Stomach (tissue), 19 donors: ENCODE measurements at places on chromosomes 5 and 9. TPM values are rescaled to one million over a fixed set of nuclear protein-coding genes. Genes with fewer than 3 reads are reported as not detected.

DNA sequence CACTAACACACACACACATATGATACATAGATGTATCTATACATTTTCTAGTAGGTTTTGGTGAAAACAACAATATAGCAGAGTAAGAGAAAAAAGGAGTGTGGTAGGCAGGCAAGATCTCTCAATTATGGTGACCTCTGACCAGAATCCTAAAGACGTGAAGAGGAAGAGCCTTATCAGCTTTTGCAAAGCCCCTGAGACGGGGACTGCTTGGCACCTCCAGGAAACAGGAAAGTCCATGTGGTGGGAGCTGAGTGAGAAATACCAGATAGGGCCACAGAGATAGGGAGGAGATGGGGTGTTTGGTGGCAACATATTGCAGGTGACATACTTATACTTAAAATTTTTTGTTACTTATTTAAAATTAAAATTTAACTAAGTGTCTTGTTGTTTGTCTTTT, 39.9 kb upstream of the CTXN3 start:
- DNase-seq: no peak
- no peaks in the 10 kb centered on the region for H3K4me1 ChIP-seq
- no peaks in the 10 kb centered on the region for H3K27me3 ChIP-seq

GRCh38 chr5:170154744-170155143, 49.0 kb downstream of the FOXI1 start:
- no peak overlapping the region for H3K4me3 ChIP-seq
- H3K4me1 ChIP-seq: peaks cover 6% of the 10 kb centered on the region
- no peaks in the 10 kb centered on the region for H3K36me3 ChIP-seq
- DNase-seq: no peak

DNA sequence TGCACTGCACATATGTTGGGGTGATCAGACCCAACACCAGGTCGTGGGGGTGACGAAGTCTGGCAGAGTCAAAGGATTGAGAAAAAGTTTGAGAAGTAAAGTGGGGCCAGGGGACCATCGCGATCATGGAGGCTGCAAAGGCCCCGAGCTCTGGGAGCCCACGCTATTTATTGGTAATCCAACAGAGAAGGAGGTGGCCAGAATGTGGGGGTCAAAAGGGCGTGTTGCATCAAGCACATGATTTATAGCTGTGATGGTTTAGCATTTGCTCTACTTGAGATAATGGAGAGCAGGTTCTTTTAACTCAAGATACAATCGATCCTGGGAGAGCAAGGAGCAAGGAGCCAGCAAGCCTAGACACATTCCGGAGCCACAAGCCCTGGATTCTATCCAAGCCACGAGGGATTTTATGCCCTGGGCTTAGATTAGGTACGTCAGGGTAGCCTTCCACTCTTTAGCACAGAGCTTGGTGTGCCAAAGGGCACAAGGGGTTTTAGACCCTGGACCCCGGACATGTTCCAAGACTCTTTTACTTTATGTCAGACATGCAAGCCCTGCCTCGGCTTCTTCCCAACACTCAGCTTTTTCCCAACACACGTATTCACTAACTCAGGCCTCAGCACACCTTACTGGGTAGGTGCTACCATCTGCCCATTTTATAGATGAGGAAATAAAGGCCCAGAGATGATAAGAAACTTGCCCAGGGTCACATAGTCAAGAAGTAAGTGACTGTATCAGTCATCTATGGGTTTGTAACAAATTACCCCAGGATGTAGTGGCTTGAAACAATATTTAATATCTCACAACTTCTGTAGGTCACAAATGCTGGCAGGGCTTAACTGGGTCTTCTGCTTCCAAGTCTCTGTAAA, 39.5 kb downstream of the NSUN2 start:
- H3K4me3 ChIP-seq: no peak overlapping the region
- H3K27ac ChIP-seq: no peak overlapping the region
- H3K36me3 ChIP-seq: peaks cover 26% of the 10 kb centered on the region
- H3K27me3 ChIP-seq: no peaks in the 10 kb centered on the region
- no peak for DNase-seq

The RFESD gene
- total RNA-seq: not detected

The SLC25A2 gene
- total RNA-seq: 4.8 TPM

DNA sequence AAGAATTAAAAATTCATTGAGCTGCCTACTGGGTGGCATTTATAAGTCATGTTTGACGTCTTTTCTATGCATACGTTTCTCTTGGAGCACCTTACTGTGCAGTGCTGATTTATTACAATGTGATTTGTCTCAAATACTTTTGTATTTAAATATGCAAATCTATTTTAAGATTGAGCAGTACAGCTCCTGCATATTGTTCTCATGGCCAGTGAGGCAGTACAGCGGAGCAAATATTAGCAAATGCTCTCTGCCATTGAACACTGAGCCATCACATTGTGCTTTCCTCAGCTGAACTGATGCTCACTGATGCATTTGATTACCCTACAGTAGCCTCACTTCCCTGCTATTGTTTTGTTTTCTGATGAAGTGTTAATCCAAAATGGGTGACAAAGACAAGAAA, 149.6 kb downstream of the HTR1A start:
- H3K4me3 ChIP-seq: no peak overlapping the region
- no peaks in the 10 kb centered on the region for H3K4me1 ChIP-seq
- no peak overlapping the region for H3K27ac ChIP-seq
- no peaks in the 10 kb centered on the region for H3K27me3 ChIP-seq
- H3K36me3 ChIP-seq: no peaks in the 10 kb centered on the region
- no peak for DNase-seq

DNA sequence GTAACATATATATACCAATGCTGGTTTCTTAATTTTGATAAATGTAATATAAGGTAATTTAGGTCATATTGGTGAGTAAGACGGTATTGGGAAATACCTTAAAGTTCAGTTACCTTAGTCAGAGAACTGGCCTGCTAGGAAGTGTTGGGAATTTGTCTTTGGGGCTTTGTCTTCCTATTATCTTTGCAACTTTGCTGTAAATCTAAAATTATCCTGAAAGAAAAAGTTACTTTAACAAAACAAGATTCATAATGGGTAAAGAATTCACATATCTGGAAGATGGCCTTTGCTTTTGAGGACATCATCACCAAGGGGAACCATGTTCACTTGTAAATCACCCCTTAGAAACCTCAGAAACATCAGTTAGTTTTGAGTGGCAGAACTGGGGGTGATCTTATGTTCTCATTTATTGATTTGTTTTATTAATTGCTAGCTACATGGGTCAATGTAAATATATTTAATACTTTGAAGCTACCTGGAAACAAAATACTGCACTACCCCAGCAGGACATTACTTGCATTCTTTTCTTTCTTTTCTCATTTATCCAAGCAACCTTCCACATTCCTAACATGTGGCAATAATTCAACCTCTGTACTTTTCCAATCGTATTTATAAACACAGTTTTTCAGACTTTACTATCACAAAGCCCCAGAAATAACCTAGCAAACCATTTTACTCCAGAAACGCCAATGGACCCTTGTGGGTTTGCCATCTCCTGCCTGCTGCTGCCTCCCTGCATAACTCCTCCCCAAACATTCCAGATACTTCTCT, 41.4 kb downstream of the GLIS3 start:
- no peak overlapping the region for H3K4me3 ChIP-seq
- H3K27me3 ChIP-seq: no peaks in the 10 kb centered on the region
- H3K27ac ChIP-seq: no peak overlapping the region
- H3K4me1 ChIP-seq: no peaks in the 10 kb centered on the region
- DNase-seq: no peak
